ENCODE measurements at places on chromosomes 1 and 21.

GRCh38 chr21:26939601-26940111 is 27.2 kb downstream of the ADAMTS5 start:
- no peak for DNase-seq

GRCh38 chr1:93414749-93415148 is 33.2 kb upstream of the FNBP1L start:
- no peak for DNase-seq

DNA sequence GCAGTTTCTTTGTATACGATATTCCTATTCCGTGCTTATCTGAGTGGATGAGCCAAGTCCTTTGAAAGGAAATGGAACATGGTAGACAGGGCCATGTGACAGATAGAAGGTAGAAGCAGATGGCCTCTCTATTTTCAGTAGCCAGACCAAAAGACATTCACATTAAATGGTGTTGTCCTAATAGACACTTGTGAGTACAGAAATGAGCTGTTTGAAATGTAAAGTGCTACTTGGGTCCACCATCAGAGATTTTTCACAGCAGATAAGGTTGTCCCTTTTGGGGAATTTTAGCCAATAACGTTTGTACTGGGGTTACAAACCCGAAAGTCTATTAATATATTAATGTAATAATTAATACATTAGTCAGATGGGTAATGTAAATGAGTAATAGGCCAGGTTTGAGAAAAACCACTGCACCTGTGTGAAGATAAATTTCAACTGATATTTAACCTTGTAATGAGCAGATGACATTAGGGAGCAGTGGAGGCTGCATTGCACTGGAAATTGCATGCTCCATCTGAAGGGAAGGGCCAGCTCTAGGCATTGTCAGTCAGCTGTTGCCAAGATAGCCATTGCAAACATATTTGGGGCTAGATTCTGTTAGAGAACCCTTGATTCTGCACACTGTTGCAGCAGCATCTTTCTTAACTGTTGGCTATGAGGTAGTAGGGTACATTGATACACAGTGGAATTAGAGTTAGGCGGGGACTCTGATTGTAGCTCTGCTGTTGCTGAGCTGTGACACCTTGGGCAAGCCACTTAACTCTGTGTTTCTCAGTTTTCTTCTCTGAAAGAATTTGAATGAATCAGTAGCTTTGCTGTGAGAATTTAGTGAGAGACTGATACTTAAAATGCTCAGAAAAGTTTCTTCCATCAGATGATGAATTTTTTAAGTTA is 43.8 kb downstream of the FGGY start:
- no peak for DNase-seq

GRCh38 chr1:37464443-37464842 is 9.9 kb upstream of the ZC3H12A start:
- DNase-seq, result no peak

GRCh38 chr21:21097466-21097865 is 99.3 kb downstream of the NCAM2 start:
- DNase-seq, result no peak

DNA sequence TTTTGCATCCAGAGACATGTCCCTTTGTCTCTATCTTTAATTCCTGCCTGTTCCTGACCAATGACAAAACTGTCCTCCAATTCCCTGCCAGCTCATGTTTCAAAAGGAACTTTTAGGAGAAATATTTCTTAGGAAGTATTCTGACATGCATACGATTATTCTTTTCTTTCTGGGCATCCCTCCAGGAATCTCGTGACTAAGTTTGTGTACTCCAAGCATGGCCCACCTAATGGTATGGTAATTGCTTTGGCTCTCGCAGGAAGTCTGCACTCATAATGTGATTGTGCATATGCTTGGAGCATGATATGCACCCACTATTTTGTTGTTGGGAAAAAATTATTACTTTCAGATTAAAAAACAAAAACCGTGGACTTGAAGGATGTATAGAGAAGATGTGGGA is 256.4 kb downstream of the PRDM2 start:
- DNase-seq, result no peak

Data from mammary epithelial cell (primary cell).